ENCODE measurements at places on chromosomes 3 and 15.

DNA sequence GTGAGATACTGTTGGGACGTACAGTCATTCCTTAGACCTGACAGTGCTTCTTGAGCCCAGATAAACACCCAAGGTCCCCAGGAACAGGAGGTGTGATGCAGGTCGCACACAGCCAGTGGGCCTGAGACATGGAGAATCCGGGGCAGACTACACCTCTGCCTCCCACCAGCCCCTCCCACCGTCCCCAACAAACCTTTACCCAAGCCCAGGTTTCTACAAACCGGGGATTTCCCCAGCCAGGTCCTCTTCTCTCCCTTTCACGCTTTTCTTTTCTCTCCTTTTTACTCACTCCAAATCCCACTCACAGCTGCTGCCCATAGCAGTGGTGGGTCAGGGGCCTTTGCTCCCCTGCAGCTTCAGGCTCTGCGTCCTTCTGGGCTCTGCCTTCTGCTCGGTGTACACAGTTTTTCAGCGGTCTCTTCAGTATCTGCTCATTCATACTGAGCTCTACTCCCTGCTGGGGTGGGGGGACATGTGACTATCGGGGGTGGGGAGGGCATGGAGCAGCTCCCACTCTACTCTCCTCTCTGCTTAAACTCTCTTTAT, 4.8 kb upstream of the PCSK6 start:
- no peak for DNase-seq

DNA sequence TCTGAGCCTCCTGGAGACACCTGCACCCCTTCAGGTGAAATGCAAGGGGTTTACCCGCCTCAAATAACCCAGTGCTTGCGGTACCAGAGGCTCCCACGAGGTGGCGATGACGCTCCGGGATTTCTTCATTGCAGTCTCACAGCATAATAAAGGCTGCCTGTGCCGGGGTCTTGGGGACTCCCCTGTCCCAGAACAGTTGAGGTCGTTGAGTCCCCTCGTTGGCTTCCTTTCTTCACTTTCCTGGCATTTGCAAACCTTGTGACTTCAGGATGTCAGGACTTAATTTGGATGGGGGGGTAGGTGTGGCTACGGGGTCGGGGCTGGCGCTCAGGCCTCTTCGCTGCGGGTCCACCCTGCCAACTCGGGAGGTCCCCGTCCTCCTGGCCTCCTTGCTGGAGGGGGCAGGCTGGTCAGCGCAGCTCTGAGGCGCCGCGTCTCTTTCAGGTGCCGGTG, 1.3 kb downstream of the GNAT1 start:
- DNase-seq: no peak

DNA sequence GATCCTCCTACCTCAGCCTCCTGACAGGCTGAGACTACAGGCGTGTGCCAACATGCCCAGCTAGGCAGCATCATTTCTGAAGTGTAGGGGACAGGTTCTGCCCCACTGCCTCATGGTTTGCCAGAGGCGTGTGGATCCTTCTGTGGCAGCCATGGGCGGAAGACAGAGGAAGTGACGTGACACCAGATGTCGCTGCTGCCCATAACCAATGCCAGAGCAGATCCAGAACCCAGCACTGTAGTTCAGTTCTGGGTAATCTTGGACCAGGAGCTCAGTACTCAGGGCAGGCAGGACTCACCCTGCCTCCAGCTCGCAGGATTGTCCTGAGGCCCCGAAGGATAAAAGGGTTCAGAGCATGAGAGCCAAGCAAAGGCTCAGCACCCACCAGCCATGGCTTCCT, 8.2 kb downstream of the RBPMS2 start:
- no peak for DNase-seq

DNA sequence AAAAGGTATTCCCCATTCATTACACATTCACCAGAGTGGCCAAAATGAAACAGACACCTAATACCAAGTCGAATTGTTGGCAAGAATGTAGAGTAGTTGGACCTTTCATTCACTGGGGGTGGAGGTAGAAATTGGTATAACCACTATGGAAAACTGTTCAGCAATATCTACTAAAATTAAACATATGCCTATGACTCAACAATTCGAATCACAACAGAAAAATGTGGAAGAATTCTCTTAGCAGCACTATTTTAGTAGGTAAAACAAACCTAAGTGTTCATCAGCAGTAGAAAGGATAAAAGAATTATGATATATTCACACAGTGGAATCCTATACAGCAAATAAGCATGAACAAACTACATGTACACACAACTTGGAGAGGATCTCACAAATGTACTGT, 30.6 kb downstream of the POLG start:
- DNase-seq: no peak

GRCh38 chr15:92682741-92683510, 27.4 kb upstream of the FAM174B start:
- DNase-seq: no peak

- DNase-seq: no peak
These were observed 152.8 kb downstream of the RBPMS2 start for GRCh38 chr15:64622410-64623260.

GRCh38 chr3:148845756-148846395, 18.3 kb downstream of the CPB1 start:
- DNase-seq: no peak

- DNase-seq: no peak
These were observed 5.8 kb upstream of the PLOD2 start for GRCh38 chr3:146166826-146167225.

DNA sequence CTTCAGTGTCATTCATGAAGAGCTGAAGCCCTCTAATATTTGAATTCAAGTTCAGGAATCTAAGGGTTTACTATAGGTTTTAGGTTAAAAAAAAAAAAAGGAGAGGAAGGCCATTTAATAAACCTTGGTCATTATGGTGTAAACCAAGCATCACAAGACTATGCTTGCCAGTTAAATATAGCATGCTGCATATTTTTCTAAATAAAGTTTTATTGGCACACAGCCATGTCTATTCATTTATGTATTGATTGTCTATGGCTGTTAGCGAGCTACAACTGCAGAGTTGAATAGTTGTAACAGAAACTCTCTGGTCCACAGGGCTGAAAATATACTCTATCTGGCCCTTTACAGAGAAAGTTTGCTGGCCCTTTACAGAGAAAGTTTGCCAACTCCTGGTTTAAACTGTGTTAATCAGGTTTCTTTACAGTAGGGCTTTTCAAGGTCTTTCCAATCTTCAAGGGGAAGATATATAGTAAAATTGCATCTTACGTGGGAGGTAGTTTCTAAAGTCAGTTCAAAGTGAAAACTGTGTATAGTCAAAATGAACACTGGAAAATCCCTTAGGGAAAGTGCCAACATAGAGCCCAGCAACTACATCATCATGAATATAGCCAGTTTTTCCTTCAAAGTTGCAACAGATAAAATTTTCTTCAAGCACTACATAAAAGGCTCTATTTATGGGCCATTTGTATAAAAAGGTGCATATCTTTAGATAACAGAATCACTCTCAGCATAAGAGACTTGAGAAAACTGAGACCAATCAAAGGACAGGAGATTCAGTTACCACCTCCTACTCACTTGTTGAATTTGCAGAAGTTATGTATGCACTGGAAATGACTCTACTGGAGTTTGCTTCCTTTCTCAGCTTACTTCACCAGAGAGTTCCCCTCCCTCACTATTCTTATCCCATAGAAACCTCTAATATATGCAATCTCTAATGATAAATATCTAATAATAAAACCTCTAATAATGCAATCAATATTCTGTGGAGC, 49.7 kb upstream of the FRMD4B start:
- DNase-seq: no peak

- no peak for DNase-seq
These were observed 76.8 kb downstream of the ADCY5 start for GRCh38 chr3:123371859-123372685.

DNA sequence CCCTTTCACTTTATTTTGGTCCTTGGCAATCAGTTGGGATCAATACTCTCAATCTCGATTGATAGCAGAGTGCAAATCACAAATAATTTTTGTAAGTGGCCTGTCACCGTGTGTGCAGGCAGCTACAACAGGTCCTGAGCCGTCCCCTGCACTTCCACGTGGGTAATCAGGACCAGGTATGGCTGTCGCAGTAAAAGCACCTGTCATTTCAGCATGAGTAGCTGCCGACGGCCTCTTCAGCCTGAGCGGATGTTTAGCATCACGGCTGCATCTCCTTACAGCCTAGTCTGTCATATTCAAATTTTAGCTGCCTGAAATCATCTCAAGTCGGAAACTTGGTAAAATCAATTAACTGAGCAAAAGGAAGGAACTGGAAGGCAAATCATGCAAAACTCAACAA, 53.0 kb upstream of the FOXP1 start:
- DNase-seq: no peak

GRCh38 chr3:12473511-12473910, 10.8 kb upstream of the TSEN2 start:
- no peak for DNase-seq

DNA sequence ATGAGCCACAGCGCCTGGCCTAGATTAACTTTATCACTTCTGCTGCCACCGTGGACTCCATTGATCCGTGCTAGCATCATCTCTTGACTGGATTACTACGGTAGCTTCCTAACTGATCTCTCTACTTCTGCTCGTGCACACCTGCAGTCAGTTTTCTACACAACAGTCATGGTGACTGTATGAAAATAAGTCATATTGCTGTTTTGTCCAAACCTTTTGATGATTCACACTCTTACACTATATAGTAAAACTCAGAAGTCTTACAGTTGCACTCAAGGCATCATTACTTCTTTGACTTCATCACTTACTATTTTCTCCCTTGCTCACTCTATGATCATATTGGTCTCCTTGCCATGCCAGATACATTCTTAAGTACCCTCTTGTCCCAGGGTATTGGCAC, 10.1 kb downstream of the PDCD6IP start:
- no peak for DNase-seq

DNA sequence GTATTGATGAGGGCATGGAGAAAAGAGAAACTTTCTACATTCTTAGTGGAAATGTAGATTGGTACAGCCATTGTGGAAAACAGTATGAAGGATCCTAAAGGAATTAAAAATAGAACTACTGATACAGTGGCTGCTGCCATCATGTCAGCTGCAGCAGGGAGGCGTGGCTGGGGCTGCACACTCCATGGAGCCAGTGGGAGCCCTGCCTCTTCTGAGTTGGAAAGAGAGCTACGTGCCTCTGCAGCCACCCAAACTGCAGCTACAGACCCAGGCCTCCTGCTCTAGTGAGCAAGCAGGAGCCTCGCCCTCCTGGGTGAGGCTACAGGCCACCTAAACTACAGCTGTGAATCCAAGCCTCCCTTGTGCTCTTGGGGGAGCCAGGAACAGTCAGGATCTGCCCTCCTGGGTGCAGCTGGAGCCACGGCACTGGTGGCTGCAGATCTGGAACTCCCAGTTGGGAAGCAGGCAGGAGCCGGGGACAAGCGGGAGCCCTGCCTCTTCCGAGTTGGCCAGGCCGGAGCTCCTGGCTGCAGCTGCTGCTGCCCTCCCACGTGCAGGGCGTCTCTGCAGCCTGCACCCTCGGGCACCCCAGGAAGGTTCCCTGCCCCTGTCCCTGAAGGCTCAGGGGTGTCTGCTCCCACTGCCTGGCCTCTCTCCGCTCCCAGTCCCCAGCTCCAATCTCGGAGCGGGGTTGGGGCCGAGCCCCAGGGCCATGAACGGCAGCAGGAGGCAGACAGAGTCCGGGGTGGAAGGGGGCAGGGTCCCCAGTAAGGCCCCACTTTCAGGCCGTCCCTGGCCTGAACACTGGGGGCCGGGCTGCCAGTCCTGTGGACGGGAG, 64.5 kb downstream of the THBS1 start:
- no peak for DNase-seq

GRCh38 chr3:124834723-124835718, 52.1 kb downstream of the ITGB5 start:
- peak; percentile 85 for DNase-seq

DNA sequence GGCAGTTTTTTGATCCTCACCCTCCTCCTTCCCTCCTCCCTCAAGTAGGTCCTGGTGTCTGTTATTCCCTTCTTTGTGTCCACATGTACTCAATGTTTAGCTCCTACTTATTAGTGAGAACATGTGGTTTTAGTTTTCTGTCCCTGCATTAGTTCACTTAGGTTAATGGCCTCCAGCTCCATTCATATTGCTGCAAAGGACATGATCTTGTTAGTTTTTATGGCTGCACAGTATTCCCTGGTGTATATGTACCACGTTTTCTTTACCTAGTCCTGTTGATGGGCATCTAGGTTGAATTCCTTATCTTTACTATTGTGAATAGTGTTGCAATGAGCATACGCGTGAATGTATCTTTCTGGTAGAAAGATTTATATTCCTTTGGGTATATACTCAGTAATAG, 61.7 kb upstream of the FGF7 start:
- DNase-seq: no peak

GRCh38 chr15:90497376-90497775, 32.3 kb upstream of the CRTC3 start:
- no peak for DNase-seq

- DNase-seq: no peak
These were observed 788.7 kb downstream of the OTOL1 start for GRCh38 chr3:162285259-162285658.

DNA sequence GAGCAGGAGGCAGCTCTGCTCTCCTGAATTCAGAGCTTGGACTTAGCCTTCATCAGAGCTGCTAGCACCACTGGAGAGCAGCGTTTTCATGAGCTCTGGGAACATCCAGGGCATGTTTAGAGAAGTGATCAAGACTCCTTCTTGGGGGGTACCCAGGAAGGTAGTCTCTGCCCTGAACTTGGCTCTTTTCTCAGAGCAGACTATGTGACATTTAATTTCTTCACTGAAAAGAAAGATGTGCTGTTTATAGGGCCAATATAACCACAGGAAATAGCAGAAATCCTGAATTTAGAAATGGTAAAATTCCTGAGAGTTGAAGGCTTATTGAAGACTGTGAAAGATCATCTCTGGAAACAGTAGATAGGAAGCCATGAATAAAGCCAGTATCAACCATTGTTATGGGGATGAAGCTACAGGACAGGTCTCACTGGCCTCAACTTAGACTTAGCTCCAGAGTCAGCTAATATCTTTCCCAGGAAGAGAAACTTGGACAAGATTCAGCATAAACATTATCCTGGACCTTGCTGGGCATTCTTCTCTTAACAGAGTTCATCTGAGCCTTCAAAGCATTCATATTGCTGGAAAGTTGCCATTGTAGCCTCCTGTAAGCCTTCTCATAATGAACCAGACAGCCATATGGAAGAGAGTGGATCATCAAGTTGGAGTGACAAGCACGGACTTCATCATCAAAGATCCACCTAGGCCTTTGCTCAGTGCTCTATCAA, 386.6 kb upstream of the THBS1 start:
- DNase-seq: no peak

- no peak for DNase-seq
These were observed 133.6 kb downstream of the TIGIT start for GRCh38 chr3:114427285-114428043.

DNA sequence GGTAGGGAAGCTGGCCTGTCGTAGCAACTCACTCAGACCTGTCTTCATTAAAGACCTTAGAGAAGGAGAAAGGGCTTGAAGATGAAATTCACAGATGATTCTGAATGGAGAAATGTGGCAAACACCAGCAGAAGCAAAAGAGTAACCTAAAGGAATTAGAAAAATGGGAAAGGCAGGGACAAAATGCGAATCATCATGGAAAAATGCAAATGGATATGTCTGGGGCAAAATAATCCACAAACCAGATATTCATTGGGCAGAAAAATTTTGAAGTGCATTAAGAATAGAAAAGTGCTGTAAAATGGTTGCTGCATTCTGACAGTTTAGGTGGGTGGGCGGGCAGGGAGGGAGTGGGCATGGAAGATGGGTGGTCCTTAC, 156.9 kb upstream of the RASGRP1 start:
- no peak for DNase-seq
